NCI-H187 treated with DMSO at 0.1 percent for 48 hours (cell line): ENCODE measurements at places on chromosomes 16 and 17.

DNA sequence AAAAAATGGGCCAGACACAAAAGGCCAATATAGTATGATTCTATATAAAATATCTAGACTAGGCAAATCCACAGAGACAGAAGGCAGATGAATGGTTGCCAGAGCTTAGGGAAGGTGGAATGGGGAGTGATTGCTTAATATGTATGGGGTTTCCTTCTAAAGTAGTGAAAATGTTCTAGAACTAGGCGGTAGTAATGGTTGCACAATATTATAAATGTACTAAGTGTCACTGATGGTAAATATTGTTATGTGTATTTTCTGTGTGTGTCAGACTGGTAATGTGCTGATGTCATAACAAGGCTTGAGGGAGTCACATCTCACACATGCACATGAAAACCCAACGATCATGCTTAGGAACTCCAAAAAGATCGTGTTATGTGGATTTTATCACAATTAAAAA is 106.9 kb upstream of the SIAH1 start:
- DNase-seq: no peak

GRCh38 chr17:51006601-51007000 is 114.1 kb downstream of the SPAG9 start:
- DNase-seq: no peak

DNA sequence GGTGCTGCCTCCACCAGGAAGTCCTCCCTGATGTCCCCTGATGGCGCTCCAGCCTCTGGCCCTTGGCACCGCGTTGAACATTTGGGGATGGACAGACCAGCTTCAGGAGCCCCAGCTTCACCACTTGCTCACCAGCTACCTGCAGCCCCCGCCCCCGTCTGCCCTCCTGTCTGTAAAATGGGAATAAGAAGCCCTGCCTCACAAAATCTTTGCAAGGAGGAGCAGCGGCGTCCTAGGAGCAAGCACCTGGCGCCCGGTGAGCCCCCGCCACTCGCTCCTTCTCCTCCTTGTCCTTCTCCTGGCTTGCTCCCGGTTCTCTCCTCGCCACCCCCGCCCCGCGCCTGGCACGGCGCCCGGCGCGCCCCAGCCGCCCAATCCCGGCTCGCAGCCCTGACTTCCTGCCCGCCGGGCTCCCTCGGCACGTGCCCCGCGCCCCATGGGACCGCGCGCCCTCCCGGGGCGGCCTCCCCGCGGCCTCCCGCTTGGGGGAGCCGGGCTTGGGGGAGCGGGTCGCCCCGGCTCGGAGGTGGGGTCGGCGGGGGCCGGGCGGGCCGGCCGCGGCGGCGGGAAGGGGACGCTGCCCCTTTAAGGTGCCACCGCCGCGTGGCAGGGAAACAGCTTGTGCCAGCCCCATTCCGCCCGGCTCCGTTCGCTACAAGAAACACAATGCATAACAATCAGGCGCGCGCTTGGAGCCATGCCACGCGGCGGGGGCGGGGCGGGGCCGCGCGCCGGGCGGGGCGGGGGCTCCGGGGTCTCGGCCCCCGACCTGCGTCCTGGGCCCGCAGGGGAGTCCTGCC is 9.1 kb upstream of the PPP1R1B start:
- DNase-seq: no peak

GRCh38 chr16:58032710-58033293 is 7.2 kb downstream of the MMP15 start:
- DNase-seq: no peak

GRCh38 chr17:9251273-9251672 is 230.0 kb downstream of the NTN1 start:
- DNase-seq: no peak

GRCh38 chr16:57613514-57613913 is 14.9 kb upstream of the ADGRG1 start:
- DNase-seq: no peak

- DNase-seq: no peak
Measured at GRCh38 chr16:35194681-35195080, 1735.3 kb downstream of the TP53TG3F start.

DNA sequence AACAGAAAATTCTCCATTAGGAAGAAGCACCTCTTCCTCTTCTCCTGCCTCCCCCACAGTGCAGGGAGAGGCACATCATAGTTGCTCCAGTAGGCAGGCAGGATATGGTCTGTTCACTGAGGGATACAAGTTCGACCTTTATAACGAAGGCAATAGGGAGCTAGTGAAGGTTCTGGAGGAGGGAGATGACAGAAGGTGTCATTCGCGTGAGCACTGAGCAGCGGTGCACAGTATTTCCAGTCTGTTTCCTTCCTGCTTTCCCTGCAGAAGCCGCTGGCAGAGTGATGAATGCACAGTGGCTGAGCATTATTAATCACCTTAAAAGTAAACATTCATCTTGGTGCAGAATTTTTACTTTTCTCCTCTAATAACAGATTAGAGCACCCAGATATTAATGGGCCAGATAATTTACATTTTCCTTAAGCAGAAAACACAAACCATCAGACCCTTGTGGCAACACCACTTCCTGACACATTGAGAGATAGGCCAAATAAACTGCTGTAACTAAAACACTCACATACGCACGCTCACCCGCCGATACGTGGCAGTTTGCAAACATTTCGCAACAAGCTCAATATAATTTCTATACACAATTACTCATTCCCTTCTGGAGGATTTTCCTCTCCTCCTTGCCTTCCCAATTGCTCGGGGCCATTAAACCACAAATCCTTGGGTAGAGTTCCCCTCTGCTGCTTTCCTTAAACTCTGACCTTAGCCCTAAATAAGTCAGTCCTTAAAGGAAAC is 69.5 kb downstream of the AIPL1 start:
- DNase-seq: no peak

- DNase-seq: no peak
Measured at GRCh38 chr16:3235856-3236669, 1.1 kb upstream of the ZNF200 start.

GRCh38 chr16:26413780-26414179 is 652.9 kb upstream of the C16orf82 start:
- no peak for DNase-seq

GRCh38 chr16:87581857-87582215 is 20.5 kb upstream of the JPH3 start:
- no peak for DNase-seq

DNA sequence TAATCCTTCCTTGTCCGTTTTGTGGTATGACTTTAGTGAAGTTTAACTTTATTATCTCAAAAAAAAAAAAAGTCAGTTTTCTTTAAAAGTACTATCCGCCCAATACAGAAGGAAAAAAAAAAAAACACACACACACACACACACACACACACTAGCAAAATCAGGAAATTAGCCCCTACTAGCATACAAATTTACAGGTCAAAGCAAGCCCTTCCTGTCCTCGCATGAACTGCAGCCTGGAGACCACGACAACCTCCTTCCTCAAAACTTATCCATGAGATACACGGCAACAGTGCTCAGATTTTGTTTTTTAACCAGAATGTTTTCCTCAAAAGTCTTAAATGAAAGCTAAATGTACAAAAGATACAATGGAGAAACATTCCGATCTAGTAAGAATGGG is 16.2 kb downstream of the NCOR1 start:
- no peak for DNase-seq

- DNase-seq: no peak
Measured at GRCh38 chr17:43591779-43592562, 45.8 kb upstream of the ETV4 start.

DNA sequence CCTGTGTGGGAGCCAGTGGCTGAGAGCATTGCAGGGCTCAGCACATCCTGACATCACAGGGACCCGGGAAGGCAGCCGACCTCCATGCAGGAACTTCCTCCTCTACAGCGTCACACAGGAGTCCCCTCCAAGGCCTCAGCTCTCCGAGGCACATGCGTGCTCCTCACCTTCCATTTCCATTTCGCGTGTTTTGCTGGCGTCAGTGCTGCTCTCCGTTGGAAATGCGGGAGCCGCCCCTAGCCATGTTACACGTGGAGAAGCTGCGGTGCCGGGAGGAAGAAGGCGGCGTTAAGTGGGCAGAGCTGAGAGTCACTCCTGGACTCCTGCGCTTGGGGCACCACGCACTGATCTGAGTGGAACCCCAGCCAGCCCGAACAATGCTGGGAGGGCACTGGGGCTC is 25.2 kb upstream of the CRISPLD2 start:
- DNase-seq: no peak

DNA sequence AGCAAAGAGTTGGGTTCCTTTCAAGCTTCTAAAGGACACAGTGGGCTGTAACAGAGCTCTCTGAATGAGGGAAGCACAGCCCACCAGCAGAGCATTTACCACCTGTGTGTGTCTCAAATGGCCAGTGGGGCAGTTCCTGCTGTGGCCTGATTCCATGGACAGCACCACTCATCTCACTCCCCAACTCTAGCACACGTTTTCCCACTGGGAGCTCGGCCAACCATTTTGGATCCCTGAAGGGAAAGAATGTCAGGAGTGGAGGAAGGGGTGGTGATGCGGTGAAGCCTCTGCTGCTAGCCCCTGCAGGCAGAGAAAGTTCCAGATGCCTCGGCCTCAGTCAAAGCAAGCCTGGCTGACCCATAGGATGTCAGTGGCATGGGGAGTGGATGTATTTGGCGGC is 86.6 kb downstream of the PLXDC1 start:
- no peak for DNase-seq

GRCh38 chr17:55314784-55315491 is 50.2 kb downstream of the HLF start:
- DNase-seq: no peak

DNA sequence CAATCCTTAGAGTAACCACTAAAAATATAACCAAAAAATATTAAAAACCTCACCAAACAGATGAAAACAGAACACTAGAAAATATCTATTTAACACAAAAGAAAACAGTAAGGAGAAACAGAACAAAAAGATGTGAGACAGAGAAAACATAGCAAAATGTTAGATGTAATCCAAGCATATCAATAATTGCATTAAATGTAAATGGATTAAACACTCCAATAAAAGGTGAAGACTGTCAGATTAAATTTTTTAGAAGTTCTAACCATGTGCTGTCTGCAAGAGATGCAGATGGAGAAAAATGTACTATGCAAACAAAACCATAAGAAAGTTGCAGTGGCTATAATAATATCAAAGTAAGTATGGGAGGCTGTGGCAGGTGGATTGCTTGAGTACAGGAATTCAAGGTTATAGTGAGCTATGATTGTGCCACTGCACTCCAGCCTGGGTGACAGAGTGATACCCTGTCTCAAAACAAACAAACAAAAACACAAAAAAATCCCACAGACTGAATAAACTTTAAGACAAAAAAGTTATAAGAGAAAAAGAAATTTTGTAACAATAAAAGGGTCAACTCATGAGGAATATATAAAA is 53.9 kb downstream of the ADCY9 start:
- DNase-seq: no peak

- no peak for DNase-seq
Measured at GRCh38 chr16:14353340-14353739, 276.7 kb downstream of the PARN start.

GRCh38 chr17:81930142-81931125 is 2.9 kb upstream of the MAFG start:
- DNase-seq: no peak

- DNase-seq: no peak
Measured at GRCh38 chr16:89506113-89506504, 2.1 kb upstream of the SPG7 start.

DNA sequence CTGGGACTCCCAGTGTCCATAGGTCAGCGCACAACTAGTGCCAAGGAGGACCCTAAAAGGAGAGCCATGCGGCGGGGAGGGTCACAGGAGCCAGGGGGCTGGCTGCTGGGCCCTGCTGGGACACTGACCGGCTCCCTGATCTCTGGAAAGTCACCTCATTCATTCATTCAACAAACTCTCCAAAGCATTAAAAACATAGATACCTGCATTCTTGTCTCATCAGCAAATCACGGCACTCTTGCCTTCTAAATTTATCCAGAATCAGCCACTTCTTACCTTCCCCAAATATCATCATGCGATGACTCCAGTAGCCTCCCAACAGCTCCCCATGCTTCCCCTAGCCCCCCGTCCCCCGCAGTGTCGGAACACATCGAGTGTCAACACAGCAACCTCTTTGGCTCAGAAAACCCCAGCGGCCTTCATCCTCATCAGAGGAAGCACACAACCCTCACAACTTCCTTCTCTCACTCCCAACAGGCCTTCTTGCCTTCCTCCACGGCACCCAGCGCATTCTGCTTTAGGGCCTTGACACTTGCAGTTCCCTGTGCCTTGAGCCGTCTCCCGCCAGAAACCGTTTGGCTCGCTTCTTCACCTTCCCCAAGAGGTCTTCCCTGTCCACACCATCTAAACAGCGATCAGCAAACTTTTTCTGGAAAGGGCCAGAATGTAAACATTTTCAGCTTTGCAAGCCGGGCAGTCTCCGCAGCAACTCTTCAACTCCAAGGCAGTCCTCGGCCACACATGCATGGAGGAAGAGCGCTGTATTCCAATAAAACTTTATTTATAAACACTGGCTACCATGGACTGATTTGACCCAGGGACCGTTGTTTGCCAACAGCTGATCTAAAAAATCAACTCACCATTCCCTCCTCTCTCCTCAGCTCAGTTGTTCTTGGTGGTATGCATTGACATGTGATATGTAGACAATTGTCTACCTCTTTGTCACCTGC is 119.5 kb upstream of the TNRC6C start:
- no peak for DNase-seq
